ENCODE measurements at places on chromosomes 7 and 10.

- DNase-seq: no peak
Observed at GRCh38 chr10:7707102-7707501, 4.0 kb downstream of the ITIH2 start.

- DNase-seq: peak; percentile 29
Observed at GRCh38 chr10:50293513-50294313, 42.4 kb upstream of the ASAH2 start.

GRCh38 chr7:34069676-34070075, 164.3 kb downstream of the BMPER start:
- DNase-seq: peak; percentile 69

DNA sequence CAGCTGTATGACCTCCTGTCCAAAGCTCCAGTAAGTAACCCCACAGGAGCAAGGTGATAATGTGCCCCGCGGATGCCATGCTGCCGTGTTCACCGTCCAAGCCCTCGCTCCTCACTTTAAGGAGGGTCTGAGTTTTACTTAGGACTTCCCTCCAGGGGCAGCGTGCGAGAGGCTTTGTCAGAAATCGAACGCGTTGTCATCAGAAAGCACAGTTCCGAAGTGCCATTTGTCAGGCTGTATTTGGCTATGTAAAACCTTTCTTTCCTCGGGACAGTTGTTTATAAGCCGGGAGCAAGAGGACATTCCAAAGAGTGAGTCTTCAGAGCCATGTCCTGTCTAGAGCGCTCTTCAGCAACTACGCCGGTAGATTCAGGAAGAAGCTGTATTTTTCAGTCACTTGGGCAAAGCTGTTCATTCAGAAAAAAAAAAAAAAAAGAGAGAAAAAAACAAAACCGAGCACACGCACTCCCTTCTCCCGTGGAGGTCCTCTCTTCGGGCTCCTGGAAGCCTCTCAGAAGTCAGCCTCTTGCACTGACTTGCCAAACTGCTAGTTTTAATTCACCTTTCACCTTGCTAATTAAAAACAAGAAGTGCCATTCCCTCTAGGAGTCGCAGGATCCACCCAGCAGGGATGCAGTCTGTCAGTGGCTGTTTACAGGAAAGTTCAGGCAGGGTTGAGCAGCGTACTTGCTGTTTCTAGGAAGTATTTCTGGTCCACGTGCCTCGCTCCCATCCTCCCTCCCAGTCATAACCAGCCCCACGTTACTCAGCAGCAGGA, at the start of gene SEMA3E:
TSS of gene SEMA3E (minus strand) at position 676 of the 778 bp plus-strand sequence.
- DNase-seq: peak; percentile 68

- no peak for DNase-seq
Observed at GRCh38 chr7:135846339-135846738, 97.7 kb upstream of the FAM180A start.

- DNase-seq: no peak
Observed at GRCh38 chr7:451255-452225, 68.1 kb downstream of the PDGFA start.

DNA sequence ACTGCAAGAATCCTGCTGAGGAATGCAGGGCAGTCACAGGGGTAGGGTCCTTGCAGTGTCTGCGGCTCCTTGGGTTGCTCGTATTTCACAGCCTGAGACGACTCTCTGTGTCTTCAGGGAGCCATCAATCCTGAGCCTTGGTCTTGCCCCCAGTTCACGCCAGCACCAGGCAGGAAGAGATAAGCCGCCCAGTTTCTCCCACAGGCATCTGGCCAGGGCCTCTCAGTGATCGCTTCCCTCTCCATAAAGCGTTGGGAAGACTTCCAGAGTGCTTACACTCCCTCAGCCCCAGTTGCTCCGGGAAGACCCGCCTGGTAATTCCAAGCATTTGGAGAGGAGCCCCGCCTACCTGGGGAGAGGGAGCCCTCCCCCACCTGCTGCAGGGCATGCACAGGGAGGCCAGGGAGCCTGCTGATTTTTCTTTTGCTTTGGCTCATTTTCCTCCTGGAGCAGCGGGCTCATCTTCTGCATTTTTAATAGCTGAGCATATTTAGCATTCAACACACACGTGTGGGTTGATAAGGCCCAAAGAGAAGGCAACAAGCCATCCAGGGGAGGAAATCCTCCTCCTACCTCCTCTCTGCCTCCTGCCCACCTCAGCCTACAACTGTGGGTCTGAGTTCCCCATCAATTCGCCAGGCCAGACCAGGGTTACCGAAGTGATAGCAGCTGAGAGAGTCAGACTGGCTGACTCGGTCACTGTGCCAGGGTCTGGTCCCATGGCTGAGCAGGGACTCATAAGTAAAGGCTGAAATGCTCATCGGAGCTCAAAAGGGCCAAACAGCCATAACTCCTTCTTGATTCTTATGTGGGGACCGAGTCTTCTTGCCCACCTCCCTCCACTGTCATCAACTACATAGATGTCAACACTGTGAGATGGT, 74.4 kb upstream of the EFCAB10 start:
- DNase-seq: no peak

GRCh38 chr7:12209221-12209620, 1.9 kb upstream of the TMEM106B start:
- DNase-seq: no peak

- DNase-seq: no peak
Observed at GRCh38 chr7:19352305-19352695, 207.1 kb upstream of the FERD3L start.

DNA sequence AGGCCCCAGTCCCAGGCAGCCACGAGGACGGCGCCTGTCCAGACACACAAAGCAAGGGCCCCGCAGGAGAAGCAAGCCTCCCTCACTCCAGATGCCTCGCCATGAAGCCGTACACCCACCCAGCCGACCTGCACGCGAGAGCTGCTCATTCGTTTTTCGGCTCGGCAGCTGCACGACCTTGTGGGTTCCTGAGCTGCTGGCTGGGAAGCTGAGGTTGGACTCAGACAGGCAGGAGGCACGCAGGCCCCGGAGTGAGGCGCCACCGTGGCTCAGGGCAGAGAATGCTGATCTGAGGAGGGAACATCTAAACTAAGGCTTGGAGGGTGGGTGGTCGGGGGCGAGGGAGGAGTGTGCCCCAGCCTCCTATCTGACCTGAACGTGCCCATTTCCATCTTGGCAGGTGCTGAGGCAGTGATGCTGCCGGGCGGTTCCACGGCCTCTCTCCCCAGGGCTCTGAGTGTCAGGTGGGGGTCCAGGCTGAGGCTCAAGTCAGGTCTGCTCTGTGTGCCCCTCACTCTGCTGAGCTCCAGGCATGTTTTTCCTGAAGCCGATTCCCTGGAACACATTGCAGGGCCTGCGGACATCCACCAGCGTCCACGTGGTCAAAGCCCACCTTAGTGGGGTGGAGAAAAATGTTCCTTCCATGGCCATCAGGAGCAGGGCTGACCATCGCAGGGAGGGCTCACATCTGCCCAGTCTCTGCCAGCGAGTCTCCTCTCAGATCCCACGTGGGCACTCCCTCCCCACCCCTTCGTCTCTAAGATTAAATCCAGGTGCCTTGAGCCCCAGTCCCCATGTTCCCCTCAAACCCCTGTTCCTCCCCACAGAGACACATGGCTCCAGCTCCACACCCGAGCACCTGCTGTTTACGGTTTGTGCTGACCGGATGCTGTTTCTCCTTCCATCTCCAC, 28.1 kb upstream of the FAM20C start:
- DNase-seq: no peak

- peak; percentile 83 for DNase-seq
Observed at GRCh38 chr10:56622335-56622973, 261.4 kb upstream of the ZWINT start.

DNA sequence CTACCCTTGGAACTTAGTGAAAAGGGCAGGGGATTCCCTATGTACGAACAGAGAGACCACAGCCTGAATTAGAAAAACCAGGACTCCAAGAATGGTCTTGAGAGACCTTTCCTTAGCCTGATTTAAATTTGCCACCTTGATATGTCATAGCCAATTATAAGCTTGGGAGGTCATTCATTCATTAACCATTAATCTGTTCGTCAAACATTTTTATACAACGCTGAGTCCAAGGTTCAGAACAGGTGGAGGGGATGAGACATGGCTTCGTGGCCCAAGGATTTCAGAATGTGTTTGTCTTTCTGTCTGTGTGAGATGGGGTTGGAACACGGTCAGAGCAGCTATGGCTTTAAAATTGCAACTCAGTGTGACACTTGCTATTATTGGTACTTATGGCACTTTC, 158.0 kb downstream of the PAXIP1 start:
- DNase-seq: no peak

GRCh38 chr10:114266521-114266920, 27.5 kb downstream of the VWA2 start:
- peak; percentile 45 for DNase-seq

GRCh38 chr10:129621693-129622092, 154.7 kb downstream of the MGMT start:
- no peak for DNase-seq

GRCh38 chr7:36208997-36209813, 56.2 kb downstream of the EEPD1 start:
- DNase-seq: no peak

DNA sequence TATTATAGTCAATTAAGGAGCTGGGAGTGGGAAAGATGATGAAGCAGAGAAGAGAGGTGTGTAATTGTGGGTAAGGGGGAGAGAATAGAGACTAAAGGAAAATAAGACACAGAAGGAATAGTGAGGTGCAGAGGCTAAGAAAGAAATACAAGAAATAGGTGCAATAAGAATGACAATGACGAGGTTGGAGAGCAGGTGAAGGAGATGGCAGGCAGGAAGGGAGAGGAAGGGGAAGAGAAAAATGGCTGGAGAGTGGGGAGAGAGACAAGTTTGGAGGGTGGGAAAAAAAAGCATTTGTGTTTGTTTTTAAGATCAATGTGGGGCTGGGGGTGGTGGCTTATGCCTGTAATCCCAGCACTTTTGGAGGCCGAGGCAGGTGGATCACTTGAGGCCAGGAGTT, 27.6 kb upstream of the MKLN1 start:
- no peak for DNase-seq

- no peak for DNase-seq
Observed at GRCh38 chr7:69588773-69589172, 9.5 kb upstream of the AUTS2 start.

- peak; percentile 6 for DNase-seq
Observed at GRCh38 chr7:29044554-29044953, 86.4 kb upstream of the TRIL start.

- no peak for DNase-seq
Observed at GRCh38 chr7:73742753-73743641, 4.4 kb upstream of the ABHD11 start.

DNA sequence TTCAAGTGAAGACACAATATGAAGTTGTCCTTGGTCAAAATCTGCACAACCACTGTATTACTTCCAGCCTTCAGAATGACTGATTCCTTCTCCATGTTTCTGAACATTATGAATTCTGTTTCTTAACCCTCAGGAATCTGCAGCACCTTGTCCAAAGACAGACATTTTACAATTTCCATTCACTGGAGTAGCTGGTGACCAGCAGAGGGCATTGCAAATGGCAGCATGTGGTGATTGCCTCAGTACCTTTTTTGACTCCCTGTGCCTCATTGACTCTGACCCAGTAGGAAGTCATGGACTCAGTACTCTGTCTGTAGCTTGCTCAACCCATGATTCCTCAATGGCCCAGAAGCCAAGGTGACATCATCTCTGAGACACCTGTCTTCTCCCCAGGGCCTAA, 879 bp upstream of the VPS41 start:
- DNase-seq: no peak

GRCh38 chr10:120738658-120739057, 112.5 kb upstream of the WDR11 start:
- no peak for DNase-seq

- DNase-seq: peak; percentile 2
Observed at GRCh38 chr7:28754027-28754426, 204.1 kb downstream of the TRIL start.

DNA sequence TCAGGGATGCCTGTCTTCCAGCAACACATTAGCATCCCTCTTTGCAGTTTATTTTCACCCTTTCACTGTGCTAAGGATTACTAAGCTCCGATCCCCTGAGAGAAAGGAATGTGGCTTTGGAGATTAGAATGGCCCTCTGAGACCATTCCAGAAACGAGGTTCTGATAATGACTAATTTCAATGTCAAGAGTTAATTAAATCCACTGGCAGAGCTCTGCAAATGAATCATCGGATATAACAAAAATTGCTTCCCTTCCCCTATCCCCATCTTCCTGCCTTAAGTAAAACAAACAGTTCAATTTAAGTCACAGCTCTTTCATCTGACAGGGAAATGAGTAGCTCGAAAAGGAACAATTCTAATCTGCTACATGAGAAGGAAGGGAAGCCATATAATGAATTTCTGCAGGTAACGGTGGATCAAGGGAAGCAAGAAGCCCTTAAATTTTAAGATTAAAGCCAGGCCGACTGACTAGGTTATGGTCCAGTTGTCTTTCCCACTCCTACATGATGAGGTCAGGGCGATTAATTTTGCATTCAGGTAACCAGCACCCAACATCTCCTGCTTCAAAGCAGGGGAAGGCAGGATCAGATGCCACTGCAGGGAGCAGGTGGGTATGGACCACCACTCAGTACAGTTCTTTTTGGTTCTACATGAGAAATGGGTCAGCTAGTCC, 50.5 kb downstream of the MALSU1 start:
- DNase-seq: no peak

DNA sequence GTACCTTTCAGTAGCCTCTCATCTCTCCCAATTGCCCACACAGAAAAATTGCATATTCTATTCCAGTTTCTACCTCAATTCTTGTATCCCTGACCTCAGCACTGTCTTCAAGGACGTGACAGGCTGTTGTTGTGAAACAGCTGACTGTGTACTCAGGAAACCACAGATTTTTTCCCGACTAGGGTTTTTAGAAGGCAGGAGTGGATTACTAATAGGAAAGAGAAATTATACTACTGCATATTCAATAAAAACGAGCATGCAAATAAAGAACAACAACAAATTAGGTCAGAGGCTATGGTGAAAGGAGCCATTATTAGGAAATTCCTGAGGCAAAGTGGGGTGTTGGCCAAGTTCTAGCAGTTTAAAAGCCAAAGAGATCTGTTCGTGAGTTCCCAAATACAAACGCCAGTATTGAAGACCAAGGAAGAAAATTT, 93.4 kb downstream of the DOCK4 start:
- no peak for DNase-seq

DNA sequence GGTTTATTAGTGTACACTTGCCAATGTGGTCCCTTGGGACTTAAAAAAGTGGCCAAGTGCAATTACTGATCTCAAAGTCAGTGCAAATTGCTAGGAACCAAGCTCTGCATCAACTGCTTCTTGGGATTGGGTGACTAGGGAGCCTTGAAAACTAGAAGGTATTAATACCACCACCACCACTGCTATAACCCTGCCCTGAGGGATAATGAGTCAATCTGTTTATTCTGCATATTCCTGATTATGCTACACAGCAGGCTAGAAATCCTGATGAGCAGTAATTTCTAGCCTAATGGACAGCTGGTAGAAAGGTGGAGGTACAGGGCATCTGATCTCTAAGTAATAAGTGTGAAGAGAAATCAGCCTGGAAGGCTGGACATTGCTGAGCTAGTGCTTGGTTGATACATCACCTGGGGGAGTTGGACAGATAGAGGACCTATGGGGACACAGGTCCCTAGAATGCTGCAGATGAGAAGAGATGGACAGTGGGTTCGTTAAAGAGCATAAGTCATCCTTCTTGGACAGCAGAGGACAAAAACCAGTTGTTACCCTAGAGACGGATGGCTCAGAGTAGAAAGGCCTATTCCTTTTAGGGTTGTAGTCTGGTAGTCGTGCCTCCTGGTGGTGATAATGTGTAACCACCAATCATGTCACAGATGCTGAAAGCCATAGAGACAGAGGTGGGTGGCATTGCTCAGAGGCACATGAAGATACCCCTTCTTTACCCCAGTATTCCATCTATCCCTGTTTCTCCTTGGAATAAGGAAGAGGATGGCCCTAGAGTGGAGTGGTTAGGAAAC, 554.8 kb downstream of the SORCS1 start:
- DNase-seq: peak; percentile 6

- peak; percentile 67 for DNase-seq
Observed at GRCh38 chr7:50285269-50285668, 19.2 kb upstream of the IKZF1 start.
